ENCODE measurements at places on chromosomes 16 and 17.

GRCh38 chr17:61757168-61757567, 106.2 kb downstream of the BRIP1 start:
- DNase-seq, result no peak

DNA sequence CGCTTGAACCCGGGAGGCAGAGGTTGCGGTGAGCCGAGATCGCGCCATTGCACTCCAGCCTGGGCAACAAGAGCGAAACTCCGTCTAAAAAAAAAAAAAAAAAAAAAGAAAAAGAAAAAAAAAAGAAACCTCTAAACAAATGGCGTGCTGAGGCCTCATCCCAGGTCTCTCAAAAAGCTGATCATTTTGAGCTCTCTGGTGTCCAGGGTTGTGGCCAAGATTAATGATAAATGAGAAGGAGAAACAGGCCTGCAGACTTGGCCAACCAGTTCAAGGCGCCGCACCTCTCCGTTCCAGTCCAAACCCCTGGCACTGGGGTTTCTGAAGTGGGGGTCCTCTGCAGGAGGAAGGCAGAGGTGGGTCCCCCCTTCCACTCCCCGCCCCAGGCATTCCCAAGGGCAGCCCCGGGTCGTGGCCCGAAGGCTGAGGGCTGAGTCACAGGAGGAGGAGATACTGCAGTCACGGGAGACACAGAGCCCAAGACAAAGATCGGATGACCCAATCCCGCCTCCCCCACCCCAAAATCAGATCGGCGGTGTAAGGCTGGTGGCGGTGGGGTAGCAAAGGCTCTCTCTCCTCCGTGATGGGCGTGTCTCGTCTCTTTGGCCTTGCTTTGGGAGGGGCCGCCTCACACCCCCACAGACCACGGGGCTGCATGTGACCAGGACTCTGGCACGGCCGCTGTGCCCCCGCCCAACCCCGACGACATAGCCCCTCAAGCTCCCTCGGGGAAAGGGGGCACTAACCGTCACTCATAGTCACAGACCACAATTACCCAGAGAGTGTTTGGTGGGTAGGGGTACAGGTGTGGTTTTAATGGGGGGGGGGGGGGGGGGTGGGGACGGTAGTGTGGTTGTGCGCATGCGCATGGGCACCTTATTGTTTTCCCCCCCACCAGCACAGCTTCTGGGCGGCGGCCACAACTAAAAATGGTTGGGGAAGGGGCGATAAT, 1.1 kb downstream of the VAT1 start:
- DNase-seq, result no peak

DNA sequence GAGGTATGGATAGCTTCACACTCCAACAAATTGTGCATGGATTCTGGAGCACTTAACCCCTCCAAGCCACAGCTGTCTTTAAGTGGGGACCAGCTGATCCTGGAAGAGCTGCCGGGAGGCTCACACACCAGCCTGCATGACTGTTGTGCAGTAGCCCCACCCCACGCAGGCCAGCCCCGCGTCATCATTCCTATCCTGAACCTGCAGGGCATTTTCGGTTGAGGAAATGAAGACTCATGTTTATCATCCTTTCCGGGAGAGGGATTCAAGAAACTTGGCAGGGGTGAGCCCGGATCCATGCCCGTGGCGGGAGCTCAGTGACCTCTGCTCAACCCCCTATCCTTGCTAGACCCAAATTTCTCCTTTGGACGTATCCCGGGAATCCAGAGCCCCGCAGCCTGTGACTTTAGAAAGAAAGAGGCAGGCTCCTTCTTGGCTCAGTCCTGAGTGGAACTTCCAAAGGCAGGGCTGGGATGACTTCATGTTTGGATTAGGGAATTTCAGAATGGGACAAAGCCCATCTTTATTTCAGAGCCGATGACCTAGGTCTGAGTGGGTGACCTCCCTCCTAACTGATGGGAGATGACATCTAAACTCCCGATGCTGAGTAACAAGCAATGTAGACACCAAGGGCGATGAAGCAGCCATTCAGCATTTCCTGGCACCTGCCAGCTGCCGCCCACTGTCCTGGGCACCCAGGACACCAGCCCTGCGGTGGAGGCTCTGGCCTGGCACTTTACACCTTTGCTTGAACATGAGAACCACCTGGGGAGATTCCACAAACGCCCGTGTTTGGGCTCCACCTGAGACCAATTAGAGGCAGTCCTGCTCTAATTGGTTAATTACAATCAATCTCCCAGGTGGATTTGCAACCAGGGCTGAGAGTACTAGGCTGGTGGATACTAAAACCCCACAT, 43.3 kb upstream of the CMIP start:
- DNase-seq, result no peak

- no peak for DNase-seq
Measured at GRCh38 chr17:77880711-77881450, 77.6 kb upstream of the TNRC6C start.

GRCh38 chr17:59388069-59388556, 56.7 kb downstream of the YPEL2 start:
- no peak for DNase-seq

DNA sequence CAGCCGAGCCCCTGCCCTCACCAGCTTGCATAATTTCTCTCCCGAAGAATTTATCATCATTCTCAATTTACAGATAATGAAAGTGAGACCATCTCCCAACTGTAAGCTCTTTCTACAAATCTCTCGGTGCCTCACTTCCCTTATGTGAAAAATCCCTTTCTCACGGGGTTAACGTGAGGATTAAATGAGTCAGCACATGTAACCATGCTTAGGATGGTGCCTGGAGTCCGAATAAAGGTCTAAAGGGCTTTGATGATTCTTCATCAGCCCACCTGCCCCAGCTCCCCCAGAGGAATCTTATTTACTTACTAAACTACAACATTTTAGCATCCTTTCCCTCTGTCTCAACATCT, 24.8 kb upstream of the PIK3R6 start:
- DNase-seq, result no peak

DNA sequence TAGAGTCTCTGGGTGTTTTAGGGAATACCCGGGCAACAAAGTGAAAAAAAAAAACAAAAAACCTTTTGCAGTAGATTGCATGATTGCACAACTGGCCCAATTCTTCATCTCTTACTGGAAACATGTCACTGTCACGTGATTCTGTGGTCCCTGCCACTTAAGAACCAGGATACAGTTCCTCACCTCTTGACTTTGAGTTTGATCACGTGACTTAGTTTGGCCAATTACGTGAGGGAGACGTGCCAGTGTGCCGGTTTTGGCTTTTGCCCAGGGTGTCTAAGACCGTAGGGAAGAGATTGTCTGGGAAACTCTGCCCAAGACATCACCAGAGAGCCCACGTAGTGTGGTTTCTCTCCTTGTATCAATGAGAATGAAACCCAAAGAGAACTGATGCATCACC, 88.7 kb downstream of the GRIN2A start:
- no peak for DNase-seq

- no peak for DNase-seq
Measured at GRCh38 chr17:2106308-2106955, 51.5 kb downstream of the HIC1 start.
